Dermis microvascular lymphatic vessel endothelial cell (primary cell): ENCODE measurements at places on chromosomes 5 and 9. TPM values are rescaled to one million over a fixed set of nuclear protein-coding genes. Genes with fewer than 3 reads are reported as not detected.

NR4A3 gene
- under 0.01 TPM in 2 replicates for total RNA-seq

CDC14B gene
- 5.6 and 8.7 TPM in 2 replicates for total RNA-seq

FOXD4 gene
- total RNA-seq: 0.13 TPM in 2 replicates

PCDHB3 gene
- 0.26 and 1.1 TPM in 2 replicates for total RNA-seq

PDE8B gene
- total RNA-seq: under 0.01 TPM in 1 of 2 replicates, not detected in the other

ASPN gene
- total RNA-seq: not detected in 2 replicates

TRIM36 gene
- 0.25 and 0.26 TPM in 2 replicates for total RNA-seq

FOXD4L3 gene
- total RNA-seq: under 0.01 TPM in 1 of 2 replicates, not detected in the other

FYB1 gene
- not detected in 2 replicates for total RNA-seq

EIF4E1B gene
- under 0.01 TPM in 1 of 2 replicates, not detected in the other for total RNA-seq

CDH6 gene
- not detected in 2 replicates for total RNA-seq

DOCK2 gene
- 0.13 and 0.39 TPM in 2 replicates for total RNA-seq

SAXO1 gene
- total RNA-seq: not detected in 2 replicates

AQP7 gene
- total RNA-seq: not detected in 2 replicates

ANKRD20A1 gene
- total RNA-seq: 1.2 and 1.3 TPM in 2 replicates

SLC1A1 gene
- 4.2 and 7.2 TPM in 2 replicates for total RNA-seq

GABRP gene
- 1.1 and 1.2 TPM in 2 replicates for total RNA-seq

PCDHB6 gene
- total RNA-seq: under 0.01 and 0.13 TPM in 2 replicates

LCN2 gene
- total RNA-seq: not detected in 2 replicates

GALNT10 gene
- 26.6 and 52.3 TPM in 2 replicates for total RNA-seq

CAVIN4 gene
- total RNA-seq: 1.2 and 2.3 TPM in 2 replicates

ZCCHC10 gene
- 12.3 and 15.2 TPM in 2 replicates for total RNA-seq

NDOR1 gene
- 2.4 and 3.2 TPM in 2 replicates for total RNA-seq

NUTM2G gene
- not detected in 2 replicates for total RNA-seq

TPD52L3 gene
- total RNA-seq: not detected in 2 replicates

GHR gene
- total RNA-seq: 3.1 and 6.1 TPM in 2 replicates

ZDHHC11 gene
- 0.26 and 1.5 TPM in 2 replicates for total RNA-seq

SARDH gene
- total RNA-seq: under 0.01 and 0.13 TPM in 2 replicates

PDCD1LG2 gene
- 0.51 and 0.77 TPM in 2 replicates for total RNA-seq

CKS2 gene
- 89.4 and 102 TPM in 2 replicates for total RNA-seq

COL23A1 gene
- total RNA-seq: 0.13 TPM in 2 replicates

LRRC70 gene
- 43.4 and 63.7 TPM in 2 replicates for total RNA-seq

PCDHB9 gene
- total RNA-seq: 0.13 and 0.25 TPM in 2 replicates

AIF1L gene
- 1.6 and 2.4 TPM in 2 replicates for total RNA-seq

CYSTM1 gene
- total RNA-seq: 11.3 and 16.3 TPM in 2 replicates

UQCRQ gene
- total RNA-seq: 85.6 and 98.7 TPM in 2 replicates

ZBED3 gene
- total RNA-seq: 1.0 and 1.6 TPM in 2 replicates

FOXD1 gene
- under 0.01 and 0.13 TPM in 2 replicates for total RNA-seq

MLANA gene
- total RNA-seq: not detected in 2 replicates

QRFP gene
- total RNA-seq: not detected in 2 replicates

S100Z gene
- not detected in 2 replicates for total RNA-seq

BTF3 gene
- total RNA-seq: 206 and 228 TPM in 2 replicates

GLRA1 gene
- total RNA-seq: not detected in 2 replicates

GOLGA1 gene
- total RNA-seq: 5.9 and 7.6 TPM in 2 replicates

TSSK1B gene
- total RNA-seq: not detected in 2 replicates

SLC34A3 gene
- not detected in 2 replicates for total RNA-seq

PRRX2 gene
- total RNA-seq: 0.13 and 1.2 TPM in 2 replicates

TMEM171 gene
- 0.76 and 1.4 TPM in 2 replicates for total RNA-seq

GRXCR2 gene
- total RNA-seq: not detected in 2 replicates

UBLCP1 gene
- total RNA-seq: 10.3 and 11.3 TPM in 2 replicates

LECT2 gene
- total RNA-seq: not detected in 2 replicates

DOK3 gene
- total RNA-seq: 2.8 and 4.4 TPM in 2 replicates
